ENCODE measurements at places on chromosomes 4 and X.

- no peak for DNase-seq
Measured at GRCh38 chrX:20378233-20378920, 111.7 kb upstream of the RPS6KA3 start.

DNA sequence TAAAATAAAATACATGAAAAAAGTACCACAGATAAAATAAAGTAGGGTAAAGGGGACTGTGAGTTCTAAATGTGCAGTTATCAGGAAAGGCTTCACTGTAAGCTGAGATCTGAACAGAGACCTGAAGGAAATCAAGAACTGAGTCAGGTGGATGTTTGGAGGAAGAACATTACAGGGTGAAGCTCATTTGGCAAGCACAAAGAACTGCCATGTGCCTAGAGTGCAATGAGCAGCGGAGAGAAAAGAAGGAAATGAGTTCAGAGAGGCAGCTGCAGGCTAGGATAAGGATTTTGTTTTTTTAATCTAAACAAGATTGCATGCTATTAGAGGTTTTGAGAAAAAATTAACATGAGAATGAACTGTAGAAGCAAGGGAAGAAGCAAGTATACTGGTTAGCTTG lies 373.1 kb downstream of the STPG2 start:
- DNase-seq, result no peak

DNA sequence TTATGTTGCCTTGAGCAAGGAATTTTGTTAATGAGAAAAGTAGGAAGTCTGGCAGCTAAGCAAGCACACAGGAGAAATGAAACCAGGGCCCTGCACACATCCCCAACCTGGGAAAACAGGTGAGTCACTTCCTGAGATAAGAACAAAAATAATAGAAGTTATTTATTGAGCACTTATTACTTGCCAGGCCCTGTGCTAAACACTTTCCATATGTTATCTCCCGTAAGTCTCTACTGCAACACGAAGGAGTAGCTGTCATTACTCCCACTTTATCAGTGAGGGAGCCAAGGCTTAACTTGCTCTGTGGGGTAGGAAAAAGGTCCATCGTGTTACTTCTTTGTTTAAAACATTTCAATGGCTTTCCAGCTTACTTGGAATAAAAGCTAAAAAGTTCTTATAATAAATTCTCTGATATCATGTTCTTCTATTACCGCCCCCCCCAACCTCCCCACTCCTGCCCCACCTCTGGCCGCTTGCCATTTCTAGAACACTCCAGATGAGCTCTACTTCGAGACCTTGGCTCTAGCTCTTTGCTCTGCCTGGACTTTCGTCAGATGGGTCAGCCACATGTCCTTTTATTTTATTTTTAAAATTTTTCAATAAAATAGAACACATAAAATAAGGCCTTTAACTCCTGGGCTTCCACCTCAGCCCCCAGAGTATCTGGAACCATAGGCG lies 36.3 kb upstream of the PLAC8 start:
- no peak for DNase-seq

DNA sequence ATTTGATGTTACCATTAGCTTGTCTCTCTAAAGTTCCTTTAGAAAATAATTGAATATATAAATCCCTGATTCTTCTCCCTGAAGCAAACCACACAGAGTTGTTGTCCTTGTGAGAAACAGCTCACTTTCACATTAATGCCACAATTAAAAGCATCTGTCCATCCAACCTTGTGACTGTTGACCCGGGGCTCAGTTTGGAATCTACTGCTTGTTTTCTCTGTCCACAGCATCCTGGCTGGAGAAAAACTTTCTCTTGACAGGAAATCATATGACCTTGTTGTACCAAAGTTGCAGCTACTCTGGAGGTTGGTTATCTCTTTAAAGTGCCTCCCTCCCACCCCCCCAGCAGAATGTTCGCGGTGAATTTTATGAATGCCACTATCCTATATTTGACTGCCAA lies 3.1 kb downstream of the PRKG2 start:
- DNase-seq, result no peak

GRCh38 chrX:70592091-70592490 lies 147.5 kb downstream of the DLG3 start:
- DNase-seq, result no peak

DNA sequence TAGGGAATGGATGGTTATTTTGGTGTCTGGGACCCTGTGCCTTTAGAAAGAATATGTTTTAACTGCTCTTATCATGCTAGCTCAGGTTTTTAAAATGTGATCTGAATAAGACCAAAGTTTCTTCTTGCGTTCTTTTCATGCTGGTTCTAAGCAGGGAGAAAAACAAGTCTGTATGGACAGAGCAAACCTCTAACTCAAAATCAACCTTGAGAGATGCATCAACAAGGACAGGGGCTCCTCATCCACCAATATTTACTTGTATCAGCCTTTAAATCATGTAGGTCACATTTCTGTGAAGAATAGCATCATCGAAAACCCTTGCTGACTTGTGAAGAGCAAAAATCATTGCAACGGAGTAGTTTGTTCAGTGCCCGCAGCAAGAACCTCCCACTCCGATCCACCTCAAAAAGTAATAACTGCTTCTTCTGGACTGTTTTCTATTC lies 1.2 kb downstream of the ATP10D start:
- no peak for DNase-seq

GRCh38 chr4:26181616-26182015 lies 139.2 kb upstream of the RBPJ start:
- no peak for DNase-seq

DNA sequence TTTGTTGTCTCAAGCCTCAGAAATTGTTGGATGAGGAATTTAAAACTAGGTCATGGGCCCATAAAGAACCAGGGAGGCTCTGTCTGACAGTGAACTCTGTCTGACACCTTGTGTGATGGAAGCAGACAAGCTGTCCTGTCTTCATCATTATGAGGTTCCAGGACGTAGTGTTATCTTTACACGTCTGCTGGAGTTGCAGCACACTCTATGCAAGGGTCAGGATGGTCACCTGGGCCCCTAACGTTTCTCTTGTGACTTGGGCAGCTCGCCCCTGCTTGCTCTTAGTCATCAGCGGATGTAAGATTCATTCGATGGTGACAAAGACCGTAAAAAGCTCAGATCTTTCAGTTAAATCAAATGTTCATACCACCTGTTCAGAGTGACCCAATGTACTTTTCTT lies 92.0 kb upstream of the ADGRG2 start:
- no peak for DNase-seq

DNA sequence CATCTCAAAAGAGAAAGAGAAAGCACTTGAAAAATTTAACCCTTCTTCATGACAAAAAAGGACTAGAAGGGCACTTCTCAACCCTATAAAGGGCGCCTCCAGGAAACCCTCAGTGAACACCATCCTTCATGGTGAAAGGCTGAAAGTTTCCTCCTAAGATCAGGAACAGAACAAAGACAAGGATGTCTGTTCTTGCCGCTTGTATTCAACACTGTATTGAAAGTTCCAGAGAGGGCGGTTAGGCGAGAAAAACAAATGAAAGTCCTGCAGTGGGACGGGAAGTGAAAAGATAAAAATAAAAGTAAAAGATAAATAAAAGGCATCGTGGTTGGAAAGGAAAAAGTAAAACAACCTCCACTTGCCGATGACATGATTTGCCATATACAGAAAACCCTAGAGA lies 50.9 kb downstream of the RNF212 start:
- no peak for DNase-seq

- peak; percentile 49 for DNase-seq
Measured at GRCh38 chr4:79225360-79225759, 100.5 kb downstream of the NAA11 start.

GRCh38 chrX:17183566-17183965 lies 191.4 kb upstream of the NHS start:
- no peak for DNase-seq

DNA sequence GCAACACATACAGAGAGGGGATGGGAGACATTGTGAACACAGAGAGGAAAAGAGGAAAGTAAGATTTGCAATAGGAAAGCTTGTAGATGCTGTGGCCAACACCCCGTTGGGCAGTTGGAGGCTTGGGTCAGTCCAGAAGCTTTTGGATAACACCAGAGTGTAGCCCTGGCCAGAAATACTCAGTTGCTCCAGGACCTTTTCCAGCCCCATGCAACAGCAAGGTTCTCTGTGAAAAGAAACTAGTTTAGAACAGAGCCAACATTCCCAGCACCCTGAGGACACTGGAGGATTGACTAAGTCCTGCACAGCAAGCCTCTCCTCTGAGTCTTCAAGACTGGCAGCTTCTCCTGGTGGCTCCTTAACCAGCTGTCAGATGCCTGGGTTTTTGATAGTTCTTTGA lies 27.9 kb upstream of the NAF1 start:
- DNase-seq, result no peak

- no peak for DNase-seq
Measured at GRCh38 chr4:48761286-48761685, 18.8 kb downstream of the FRYL start.

DNA sequence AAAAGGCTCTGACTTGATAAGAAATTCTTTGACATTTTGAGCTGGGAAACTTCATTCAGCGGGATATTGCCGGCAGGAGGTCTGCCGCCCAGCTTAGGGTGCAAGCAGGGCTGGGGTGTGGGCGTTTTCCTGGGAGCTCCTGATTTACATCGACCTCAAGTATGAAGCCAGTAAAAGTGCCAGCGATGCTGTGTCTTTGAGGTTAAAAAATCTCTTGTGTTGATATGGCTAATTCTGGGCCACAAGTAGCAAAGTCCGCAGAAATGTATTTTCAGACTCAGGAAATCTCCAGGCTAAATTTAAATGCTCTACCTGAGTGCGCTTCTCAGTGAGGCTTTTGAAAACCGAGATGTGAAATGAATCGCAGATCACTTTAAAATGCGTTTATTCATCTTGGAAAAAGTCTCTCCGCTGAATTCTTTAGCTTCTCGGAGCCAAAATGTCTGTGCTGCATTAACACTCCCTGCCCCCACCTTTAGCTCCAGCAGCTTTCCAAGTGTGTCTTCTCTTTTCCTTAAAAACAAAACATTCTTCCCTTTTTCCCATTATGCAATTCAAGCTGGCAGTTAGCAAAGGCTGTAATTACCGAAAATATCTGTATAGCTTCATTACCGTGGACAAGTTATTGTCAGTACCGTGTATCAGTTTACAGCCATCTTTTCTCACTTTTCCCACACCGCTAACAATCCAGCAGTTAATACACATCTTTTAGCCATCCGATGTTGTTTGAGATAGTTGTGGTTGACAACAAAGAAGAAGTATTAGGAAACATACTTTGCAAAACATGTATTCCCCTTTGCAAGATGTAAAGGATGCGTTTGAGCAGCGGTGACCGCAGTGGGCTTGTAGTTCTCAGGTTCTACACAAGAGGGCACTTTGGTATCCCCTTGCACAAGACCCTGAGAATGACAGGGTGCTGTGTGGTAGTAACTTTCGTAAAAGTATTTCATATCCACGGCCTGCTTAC lies 136.0 kb upstream of the STX18 start:
- DNase-seq, result no peak
